HepG2 (cell line): ENCODE measurements at places on chromosomes 1 and 21. TPM values are rescaled to one million over a fixed set of nuclear protein-coding genes. Genes with fewer than 3 reads are reported as not detected.

CD1B gene
- polyA plus RNA-seq = not detected in 2 replicates

- no peak overlapping the region for H3K4me3 ChIP-seq
- H3K36me3 ChIP-seq = no peaks in the 10 kb centered on the region
- no peak for DNase-seq
- H3K27me3 ChIP-seq = no peaks in the 10 kb centered on the region
- H3K27ac ChIP-seq = no peak overlapping the region
- no peaks in the 10 kb centered on the region for H3K4me1 ChIP-seq
Observed at GRCh38 chr1:232403017-232403714, 226.8 kb downstream of the SIPA1L2 start.

DNA sequence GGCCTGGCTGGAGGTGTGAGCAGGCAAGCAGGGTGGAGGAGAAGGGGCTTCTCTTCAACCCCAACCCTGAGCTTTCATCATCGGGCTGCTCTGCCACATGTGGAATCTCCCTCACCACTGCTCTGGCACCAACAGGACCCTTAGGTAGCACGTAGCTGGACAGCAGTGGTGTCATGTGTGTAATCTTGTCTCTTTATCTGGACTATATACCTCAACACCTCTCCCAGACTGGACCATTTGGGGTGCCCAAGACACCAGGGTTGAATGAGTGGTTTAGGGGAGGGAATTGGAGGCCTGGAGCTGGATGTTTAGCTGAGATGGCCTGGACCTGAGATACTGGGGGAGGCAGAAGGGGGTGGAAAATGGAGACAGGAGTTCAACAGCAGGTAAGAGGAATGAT lies 63.0 kb downstream of the UBE2T start:
- H3K27ac ChIP-seq = no peak overlapping the region
- peaks cover 15% of the 10 kb centered on the region; the same call in 2 of the 3 replicates for H3K27me3 ChIP-seq
- DNase-seq = no peak
- H3K4me3 ChIP-seq = no peak overlapping the region
- no peaks in the 10 kb centered on the region for H3K4me1 ChIP-seq

DNA sequence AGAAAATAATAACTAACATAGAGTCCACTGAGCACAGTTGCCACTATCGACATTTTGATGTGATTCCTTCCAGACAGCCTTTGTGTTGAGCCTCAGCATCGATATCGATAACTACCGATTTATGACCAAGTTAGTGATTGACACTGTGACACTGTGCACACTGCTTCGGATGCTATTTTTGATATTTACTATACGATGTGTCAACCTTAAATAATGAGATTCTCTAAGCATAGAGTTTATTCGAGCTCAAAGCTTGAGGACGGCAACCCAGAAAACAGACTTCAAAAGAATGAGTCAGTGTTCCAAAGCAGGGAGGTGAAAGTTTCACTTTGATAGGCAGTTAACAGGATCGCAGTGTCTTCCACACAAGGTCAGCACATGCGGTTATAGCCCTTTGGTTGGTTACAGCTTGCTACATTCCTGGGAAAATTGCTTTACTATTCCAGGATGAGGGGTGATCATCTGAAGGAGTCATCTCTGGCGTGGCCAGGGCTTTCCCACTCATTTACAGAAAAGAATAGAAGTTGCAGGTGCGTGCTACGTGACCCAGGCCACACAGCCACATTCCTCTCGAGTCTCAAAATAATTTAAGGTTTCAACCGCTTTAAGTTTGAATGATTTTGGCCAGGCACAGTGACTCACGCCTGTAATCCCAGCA lies 53.6 kb upstream of the EFHD2 start:
- H3K27ac ChIP-seq = peak overlapping the region; percentile 44
- peak overlapping the region; percentile 35; the same call in 1 of the 2 replicates for H3K4me3 ChIP-seq
- H3K27me3 ChIP-seq = no peaks in the 10 kb centered on the region
- DNase-seq = peak; percentile 93
- no peaks in the 10 kb centered on the region for H3K36me3 ChIP-seq

PLPP3 gene
- 49.7 and 51.9 TPM in 2 replicates for polyA plus RNA-seq

- DNase-seq = no peak
- no peaks in the 10 kb centered on the region for H3K36me3 ChIP-seq
- H3K4me1 ChIP-seq = peaks cover 17% of the 10 kb centered on the region
- H3K4me3 ChIP-seq = no peak overlapping the region
- no peak overlapping the region for H3K27ac ChIP-seq
Observed at GRCh38 chr1:85599681-85600080, 19.1 kb downstream of the CCN1 start.

GRCh38 chr1:98903261-98903660 lies 101.4 kb downstream of the PLPPR5 start:
- no peak overlapping the region for H3K27ac ChIP-seq
- H3K4me1 ChIP-seq = no peaks in the 10 kb centered on the region
- no peak overlapping the region for H3K4me3 ChIP-seq
- H3K36me3 ChIP-seq = no peaks in the 10 kb centered on the region

SFPQ gene
- polyA plus RNA-seq = 76.7 and 101 TPM in 2 replicates

NOTCH2NLA gene
- 4.7 and 6.4 TPM in 2 replicates for polyA plus RNA-seq

DNA sequence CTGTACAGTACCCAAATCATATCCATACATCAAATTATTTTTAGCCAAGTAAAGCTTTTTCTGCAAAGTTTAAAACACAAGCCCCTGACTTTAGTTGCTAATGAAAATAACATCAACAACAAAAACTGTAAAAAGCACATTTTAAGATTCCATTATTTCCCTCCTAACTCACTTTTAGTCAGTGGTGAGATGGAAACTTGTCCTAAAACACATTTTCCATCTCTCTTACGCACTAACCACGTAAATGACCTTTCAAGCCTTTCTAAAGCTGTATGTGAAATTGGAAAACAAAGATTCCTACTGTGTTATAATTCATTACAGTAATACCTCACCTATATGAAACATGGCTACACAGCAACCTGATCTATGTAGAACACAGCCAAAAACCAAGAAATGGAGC lies 77.5 kb downstream of the PTPN14 start:
- no peak for DNase-seq
- no peak overlapping the region for H3K4me3 ChIP-seq

DNA sequence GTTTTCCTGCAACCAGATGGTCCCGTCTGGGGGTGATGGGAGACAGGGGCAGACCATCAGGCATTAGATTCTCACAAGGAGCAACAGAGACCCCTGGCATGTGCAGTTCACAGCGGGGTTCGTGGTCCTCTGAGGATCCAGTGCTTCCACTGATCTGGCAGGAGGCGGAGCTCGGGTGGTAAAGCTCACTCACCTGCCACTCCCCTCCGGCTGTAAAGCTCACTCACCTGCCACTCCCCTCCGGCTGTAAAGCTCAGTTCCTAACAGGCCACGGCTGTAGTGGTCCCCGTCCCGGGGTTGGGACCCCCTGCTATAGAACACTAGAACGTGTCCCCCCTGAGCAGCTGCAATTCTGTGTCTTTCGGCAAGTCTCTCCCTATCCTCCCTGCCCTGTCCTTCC lies 4.6 kb downstream of the KRTAP10-12 start:
- peak overlapping the region; percentile 33; the same call in 1 of the 2 replicates for H3K4me3 ChIP-seq
- peaks cover 78% of the 10 kb centered on the region for H3K4me1 ChIP-seq
- H3K36me3 ChIP-seq = no peaks in the 10 kb centered on the region
- H3K27me3 ChIP-seq = peaks cover 16% of the 10 kb centered on the region; the same call in 1 of the 3 replicates
- no peak overlapping the region for H3K27ac ChIP-seq

- no peak overlapping the region for H3K4me3 ChIP-seq
- DNase-seq = no peak
- H3K27me3 ChIP-seq = peaks cover 7% of the 10 kb centered on the region
- no peaks in the 10 kb centered on the region for H3K36me3 ChIP-seq
Observed at GRCh38 chr1:43315481-43315880, 14.7 kb downstream of the TIE1 start.

DNA sequence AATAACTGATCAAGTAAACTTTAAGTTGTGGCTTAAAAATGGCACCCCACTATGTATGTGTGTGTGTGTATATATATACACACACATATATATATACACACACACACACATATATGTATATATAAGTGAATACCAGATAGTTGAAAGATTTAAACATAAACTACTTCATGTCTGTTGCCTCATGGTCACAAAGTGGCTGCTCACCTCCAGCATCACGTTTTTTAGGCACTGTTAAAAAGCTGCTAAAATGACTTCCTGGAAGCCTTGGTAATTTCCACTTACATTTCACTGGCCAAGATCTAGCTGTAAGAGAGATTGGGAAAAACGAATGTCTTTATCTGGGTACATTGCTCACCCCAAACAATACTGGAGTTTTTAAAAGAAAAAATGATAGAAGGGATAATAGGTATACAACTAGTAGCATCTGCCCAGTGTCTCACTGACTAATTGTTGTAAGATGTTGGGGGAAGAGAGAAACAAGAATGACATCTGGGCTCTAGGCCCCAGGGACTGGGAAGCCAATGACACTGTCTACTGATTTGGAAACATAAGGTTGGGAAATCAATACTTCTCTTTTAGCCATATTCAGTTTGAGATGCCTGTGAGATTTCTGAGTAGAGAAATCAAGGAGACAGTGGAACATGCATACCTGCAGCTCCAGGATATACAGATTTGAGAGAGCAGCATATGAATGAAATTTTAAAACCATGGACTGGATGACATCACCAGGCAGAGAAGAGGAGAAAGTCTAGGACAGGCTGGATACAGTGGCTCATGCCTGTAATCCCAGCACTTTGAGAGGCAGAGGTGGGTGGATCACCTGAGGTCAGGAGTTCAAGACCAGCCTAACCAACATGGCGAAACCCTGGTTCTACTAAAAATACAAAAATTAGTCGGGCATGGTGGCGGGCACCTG lies 42.8 kb downstream of the CLDN14 start:
- no peaks in the 10 kb centered on the region for H3K36me3 ChIP-seq
- DNase-seq = no peak
- H3K27ac ChIP-seq = no peak overlapping the region

AQP10 gene
- 0.30 and 0.38 TPM in 2 replicates for polyA plus RNA-seq

DNA sequence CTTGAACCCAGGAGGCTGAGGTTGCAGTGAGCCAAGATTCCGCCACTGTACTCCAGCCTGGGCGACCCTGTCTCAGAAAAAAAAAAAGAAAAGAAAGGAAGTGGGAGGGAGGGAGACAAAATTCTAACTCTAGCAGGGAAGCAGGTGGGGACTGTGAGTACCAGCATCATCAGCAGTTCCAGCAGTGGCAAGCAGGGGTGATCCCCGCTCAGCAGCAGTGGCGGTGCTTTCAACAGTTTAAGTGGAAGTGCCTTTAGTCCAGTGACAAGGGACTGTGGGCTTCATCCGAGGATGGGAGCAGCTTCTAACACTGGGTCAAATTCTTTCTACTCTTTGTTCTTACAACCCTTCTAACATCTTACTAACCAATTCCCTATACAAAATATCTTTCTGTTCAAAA lies 858.1 kb upstream of the ADAMTS5 start:
- DNase-seq = no peak
- H3K4me1 ChIP-seq = no peaks in the 10 kb centered on the region
- H3K27me3 ChIP-seq = no peaks in the 10 kb centered on the region
- H3K4me3 ChIP-seq = no peak overlapping the region
- H3K27ac ChIP-seq = no peak overlapping the region

C1orf94 gene
- polyA plus RNA-seq = 0.03 TPM in 1 of 2 replicates, not detected in the other

GRCh38 chr1:180630408-180631193 lies 1.2 kb upstream of the XPR1 start:
- peak overlapping the region; percentile 95; the same call in 1 of the 2 replicates for H3K4me3 ChIP-seq
- H3K27ac ChIP-seq = no peak overlapping the region
- DNase-seq = no peak
- H3K36me3 ChIP-seq = no peaks in the 10 kb centered on the region

- H3K36me3 ChIP-seq = no peaks in the 10 kb centered on the region
- H3K4me1 ChIP-seq = peaks cover 6% of the 10 kb centered on the region
- no peak overlapping the region for H3K4me3 ChIP-seq
Observed at GRCh38 chr1:93000751-93001175, 39.5 kb upstream of the DIPK1A start.

- no peaks in the 10 kb centered on the region for H3K36me3 ChIP-seq
- peak overlapping the region; percentile 69 for H3K27ac ChIP-seq
- H3K27me3 ChIP-seq = no peaks in the 10 kb centered on the region
Observed at GRCh38 chr1:31523769-31524168, 52.5 kb upstream of the TINAGL1 start.

GRCh38 chr1:234727018-234727940 lies 117.3 kb upstream of the IRF2BP2 start:
- peak overlapping the region; percentile 99 for H3K27ac ChIP-seq
- H3K36me3 ChIP-seq = no peaks in the 10 kb centered on the region

DNA sequence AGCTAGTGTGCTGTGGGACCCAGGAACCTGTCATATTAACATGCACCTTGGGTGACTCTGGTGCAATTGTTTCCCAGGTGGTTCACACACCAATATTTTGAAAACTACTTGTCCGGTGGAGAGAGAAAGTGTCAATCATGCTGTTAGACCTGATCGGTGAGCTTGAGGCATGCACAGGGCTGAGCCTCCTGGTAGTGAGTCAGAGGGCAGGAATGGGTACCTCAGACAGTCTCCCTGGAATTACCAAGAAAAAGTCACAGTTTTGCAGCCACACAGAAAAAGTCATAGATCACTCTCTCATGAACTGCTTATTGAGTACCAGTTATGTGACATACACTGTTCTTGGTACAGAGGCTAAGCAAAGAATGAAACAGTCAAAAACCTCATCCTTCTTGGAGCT lies 140.1 kb upstream of the NFIA start:
- DNase-seq = no peak
- H3K27me3 ChIP-seq = peaks cover 7% of the 10 kb centered on the region; the same call in 1 of the 3 replicates
- H3K36me3 ChIP-seq = no peaks in the 10 kb centered on the region
- no peak overlapping the region for H3K27ac ChIP-seq
- no peak overlapping the region for H3K4me3 ChIP-seq

- H3K4me1 ChIP-seq = peaks cover 32% of the 10 kb centered on the region
- DNase-seq = no peak
- H3K27me3 ChIP-seq = no peaks in the 10 kb centered on the region
- H3K4me3 ChIP-seq = no peak overlapping the region
- no peaks in the 10 kb centered on the region for H3K36me3 ChIP-seq
Observed at GRCh38 chr21:38469642-38470041, 28.6 kb downstream of the ERG start.

DNA sequence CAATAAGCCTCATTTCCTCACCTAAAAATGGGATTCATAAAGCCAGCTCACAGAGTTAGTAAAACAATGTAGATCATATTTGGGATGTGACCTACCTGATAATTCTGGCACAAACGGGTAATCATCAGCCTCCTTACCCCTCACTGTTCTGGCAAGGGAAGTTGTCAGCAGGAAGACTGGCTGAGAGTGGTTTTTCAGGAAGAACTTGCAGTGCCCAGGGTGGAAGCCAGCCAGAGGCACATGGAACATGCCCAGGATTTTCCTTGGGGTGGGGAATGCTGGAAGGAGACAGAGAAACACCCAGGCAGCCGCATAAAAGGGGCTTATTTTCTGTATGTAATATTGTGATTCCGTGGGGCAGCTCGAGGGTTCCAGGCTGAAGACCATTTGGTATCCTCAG lies 7.7 kb upstream of the SLC5A9 start:
- no peak overlapping the region for H3K27ac ChIP-seq
- H3K36me3 ChIP-seq = no peaks in the 10 kb centered on the region
- H3K4me3 ChIP-seq = no peak overlapping the region
- no peaks in the 10 kb centered on the region; the same call in 1 of the 2 replicates for H3K27me3 ChIP-seq

GALNT2 gene
- 39.3 and 44.2 TPM in 2 replicates for polyA plus RNA-seq

ACTL8 gene
- 0.05 and 0.09 TPM in 2 replicates for polyA plus RNA-seq

SAMD13 gene
- 0.09 TPM in 1 of 2 replicates, not detected in the other for polyA plus RNA-seq

DNA sequence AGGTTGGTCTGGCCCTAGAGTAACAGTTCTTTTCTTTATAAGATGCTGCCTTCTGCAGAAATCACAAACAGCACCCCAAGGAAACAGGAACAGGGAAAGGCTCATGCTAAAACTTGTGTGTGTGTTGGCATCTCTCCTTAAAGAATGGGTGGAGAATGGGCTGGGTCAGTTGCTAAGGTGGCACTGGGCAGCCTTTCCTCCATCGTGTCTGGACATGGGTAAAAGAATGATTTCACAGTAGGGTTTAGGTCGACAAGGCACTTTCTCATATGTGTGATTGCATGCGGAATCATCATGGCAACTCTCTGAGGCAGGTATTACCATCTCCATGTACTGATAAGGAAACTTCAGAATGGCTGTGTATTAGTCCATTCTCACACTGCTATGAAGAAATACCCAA lies 40.3 kb downstream of the LRRN2 start:
- no peak overlapping the region for H3K27ac ChIP-seq
- peaks cover 1% of the 10 kb centered on the region; the same call in 1 of the 2 replicates for H3K27me3 ChIP-seq
- no peaks in the 10 kb centered on the region for H3K4me1 ChIP-seq
- H3K4me3 ChIP-seq = no peak overlapping the region
- H3K36me3 ChIP-seq = no peaks in the 10 kb centered on the region
- no peak for DNase-seq
